Stimulated activated naive CD8-positive, alpha-beta T cell treated with anti-CD3 and anti-CD28 coated beads, Interleukin-15, Interleukin-2, amounts not matched to agents 100 U/mL and 50 U/mL, for 24 hours (primary cell): ENCODE measurements at places on chromosomes 13 and 19.

DNA sequence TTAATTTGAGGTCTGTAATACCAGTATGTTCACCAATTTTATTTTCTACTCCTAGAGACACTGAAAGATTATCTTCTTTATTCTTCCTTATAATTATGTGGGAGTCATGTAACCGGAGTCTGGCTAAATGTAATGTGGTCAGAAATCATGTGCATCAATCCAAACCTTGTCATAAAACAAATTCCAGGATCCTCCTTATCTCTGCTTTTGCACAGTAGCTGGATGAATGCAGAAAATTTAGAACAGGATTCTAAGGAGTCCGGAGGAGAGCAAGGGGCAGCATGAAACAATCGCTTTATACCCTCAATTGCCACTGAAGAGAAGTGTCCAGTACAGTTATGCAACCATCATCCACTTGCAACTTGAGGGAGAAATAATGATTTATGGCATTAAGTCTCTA is 2674.7 kb upstream of the PCDH20 start:
- no peak for DNase-seq

GRCh38 chr13:72071713-72072112 is 204.7 kb upstream of the DACH1 start:
- no peak for DNase-seq

GRCh38 chr13:59677966-59678814 is 485.5 kb downstream of the DIAPH3 start:
- DNase-seq: no peak

GRCh38 chr13:36000028-36000427 is 131.2 kb downstream of the DCLK1 start:
- DNase-seq: no peak
